ENCODE measurements at places on chromosomes 4 and X. TPM values are rescaled to one million over a fixed set of nuclear protein-coding genes. Genes with fewer than 3 reads are reported as not detected.

Gene HSD17B13
- not detected for total RNA-seq

Gene SPATA4
- not detected for total RNA-seq

Gene NUDT10
- 0.63 TPM for total RNA-seq

Gene GAGE13
- not detected for total RNA-seq

Gene MID1
- 18.0 TPM for total RNA-seq

Data from fibroblast of the aortic adventitia (primary cell).